Testis (tissue), 5 donors: ENCODE measurements at places on chromosomes 2 and 18. TPM values are rescaled to one million over a fixed set of nuclear protein-coding genes. Genes with fewer than 3 reads are reported as not detected.

Gene CHRND
- polyA plus RNA-seq, result 0.63 TPM

DNA sequence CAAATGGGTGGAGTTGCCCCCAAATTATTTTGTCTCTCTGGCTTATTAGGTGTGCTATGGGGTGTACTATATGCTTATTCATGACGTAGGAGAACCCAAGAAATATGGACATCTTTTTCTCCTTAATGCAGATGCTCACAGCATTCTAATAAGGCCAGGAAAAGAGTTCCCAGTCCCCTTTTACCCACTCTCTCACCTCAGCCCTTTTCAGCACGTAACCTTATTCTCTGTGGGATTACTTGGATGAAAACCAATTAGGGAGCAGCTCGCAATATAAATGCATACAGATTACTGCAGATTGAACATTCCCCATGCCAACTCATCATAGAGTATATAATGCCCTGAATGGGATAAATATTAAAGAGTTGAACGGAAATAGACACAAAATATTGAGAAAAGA is 891.2 kb upstream of the POU3F3 start:
- no peaks in the 10 kb centered on the region for H3K4me1 ChIP-seq
- no peak overlapping the region for H3K27ac ChIP-seq
- no peaks in the 10 kb centered on the region for H3K36me3 ChIP-seq
- DNase-seq, result no peak

DNA sequence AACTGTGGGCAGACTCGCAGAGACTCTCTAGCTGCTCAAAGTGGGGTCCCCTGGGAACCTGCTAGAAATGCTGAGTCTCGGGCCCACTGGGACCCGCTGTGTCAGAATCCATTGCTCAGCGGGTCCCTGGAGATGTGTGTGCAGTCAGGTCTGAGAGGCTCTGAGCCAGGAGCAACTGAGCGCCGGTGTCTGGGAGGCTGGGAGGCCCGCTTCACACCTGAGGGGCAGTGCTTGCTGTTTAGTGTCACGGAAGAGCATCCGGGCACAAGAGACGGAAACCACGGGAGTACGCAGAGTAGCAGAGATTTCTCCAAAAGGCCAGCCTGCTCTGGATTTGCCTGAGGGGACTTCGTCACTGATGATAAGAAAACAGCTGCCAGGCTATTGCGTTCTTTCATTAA is 70.1 kb downstream of the EDAR start:
- H3K36me3 ChIP-seq, result no peaks in the 10 kb centered on the region
- peaks cover 7% of the 10 kb centered on the region for H3K4me1 ChIP-seq
- no peak for DNase-seq
- H3K27ac ChIP-seq, result no peak overlapping the region
- H3K27me3 ChIP-seq, result no peaks in the 10 kb centered on the region

Gene MGAT4A
- polyA plus RNA-seq, result 12.1 TPM

Gene RTKN
- 8.8 TPM for polyA plus RNA-seq

- no peaks in the 10 kb centered on the region for H3K4me1 ChIP-seq
- no peak overlapping the region for H3K4me3 ChIP-seq
- DNase-seq, result no peak
Measured at GRCh38 chr2:19529677-19530076, 171.3 kb upstream of the OSR1 start.

GRCh38 chr2:85989288-85989865 is 100.6 kb upstream of the ST3GAL5 start:
- H3K27ac ChIP-seq, result no peak overlapping the region
- H3K36me3 ChIP-seq, result no peaks in the 10 kb centered on the region
- no peaks in the 10 kb centered on the region for H3K27me3 ChIP-seq
- no peak for DNase-seq
- peaks cover 13% of the 10 kb centered on the region for H3K4me1 ChIP-seq

DNA sequence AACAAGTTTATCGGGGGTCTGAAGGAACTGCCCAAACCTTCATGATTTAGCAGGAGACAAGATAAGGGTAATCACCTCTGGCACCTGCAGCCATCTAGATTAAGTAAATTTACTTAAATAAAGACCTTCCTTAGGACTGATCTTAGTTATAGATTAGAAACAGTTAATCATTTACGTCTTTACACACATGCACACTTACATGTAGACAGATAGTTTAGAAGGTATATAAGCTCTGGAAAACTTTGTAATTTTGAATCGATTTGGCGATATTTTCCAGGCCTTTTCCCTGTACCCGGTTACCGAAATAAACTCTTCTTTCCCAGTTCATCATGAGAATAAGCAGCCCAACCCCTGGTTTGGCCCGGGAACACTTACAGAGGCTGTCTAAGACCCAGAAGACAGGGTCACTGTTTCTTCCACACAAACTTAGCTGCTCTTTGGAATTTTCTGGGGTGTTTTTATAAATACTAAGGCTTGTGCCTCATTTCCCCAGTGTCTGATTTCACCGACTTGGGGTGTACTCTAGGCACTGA is 560 bp upstream of the SKA1 start:
- H3K36me3 ChIP-seq, result no peaks in the 10 kb centered on the region
- DNase-seq, result no peak
- H3K27ac ChIP-seq, result peak overlapping the region; percentile 66
- peak overlapping the region; percentile 59 for H3K4me3 ChIP-seq

DNA sequence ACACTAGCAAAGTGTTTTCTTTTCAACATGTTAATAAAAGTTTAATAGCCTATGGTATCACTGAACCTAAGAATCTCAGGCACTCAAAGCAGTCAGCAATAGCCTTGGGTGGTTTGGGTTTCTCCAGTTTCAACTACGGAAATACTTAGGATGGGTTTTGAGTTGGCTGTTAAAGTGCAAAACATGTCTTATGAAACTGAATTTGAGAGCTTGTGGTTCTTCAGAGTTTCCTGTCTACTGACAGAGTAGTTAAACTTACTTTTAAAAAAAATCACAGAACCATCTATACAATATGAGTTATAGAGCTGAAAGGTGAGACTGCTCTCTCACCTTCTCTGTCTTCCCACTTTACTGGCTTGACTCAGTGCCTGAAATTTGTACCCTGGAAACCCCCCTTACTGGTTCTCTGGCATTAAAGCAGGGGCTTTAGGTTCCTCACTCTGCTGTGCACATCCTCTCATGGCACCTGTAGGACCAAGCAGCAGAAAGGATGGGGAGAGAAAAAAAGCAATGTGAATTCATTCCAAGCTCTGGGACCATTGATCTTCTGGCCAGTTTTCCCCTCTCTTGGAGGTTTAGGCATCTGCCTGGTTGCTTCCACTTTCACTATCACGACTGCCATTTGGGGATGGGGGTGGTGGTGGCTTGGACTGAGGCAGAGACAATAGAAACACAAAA is 18.1 kb downstream of the CCDC141 start:
- no peaks in the 10 kb centered on the region for H3K4me1 ChIP-seq
- H3K27ac ChIP-seq, result no peak overlapping the region
- no peak for DNase-seq
- no peak overlapping the region for H3K4me3 ChIP-seq

Gene SAG
- 25.6 TPM for polyA plus RNA-seq

DNA sequence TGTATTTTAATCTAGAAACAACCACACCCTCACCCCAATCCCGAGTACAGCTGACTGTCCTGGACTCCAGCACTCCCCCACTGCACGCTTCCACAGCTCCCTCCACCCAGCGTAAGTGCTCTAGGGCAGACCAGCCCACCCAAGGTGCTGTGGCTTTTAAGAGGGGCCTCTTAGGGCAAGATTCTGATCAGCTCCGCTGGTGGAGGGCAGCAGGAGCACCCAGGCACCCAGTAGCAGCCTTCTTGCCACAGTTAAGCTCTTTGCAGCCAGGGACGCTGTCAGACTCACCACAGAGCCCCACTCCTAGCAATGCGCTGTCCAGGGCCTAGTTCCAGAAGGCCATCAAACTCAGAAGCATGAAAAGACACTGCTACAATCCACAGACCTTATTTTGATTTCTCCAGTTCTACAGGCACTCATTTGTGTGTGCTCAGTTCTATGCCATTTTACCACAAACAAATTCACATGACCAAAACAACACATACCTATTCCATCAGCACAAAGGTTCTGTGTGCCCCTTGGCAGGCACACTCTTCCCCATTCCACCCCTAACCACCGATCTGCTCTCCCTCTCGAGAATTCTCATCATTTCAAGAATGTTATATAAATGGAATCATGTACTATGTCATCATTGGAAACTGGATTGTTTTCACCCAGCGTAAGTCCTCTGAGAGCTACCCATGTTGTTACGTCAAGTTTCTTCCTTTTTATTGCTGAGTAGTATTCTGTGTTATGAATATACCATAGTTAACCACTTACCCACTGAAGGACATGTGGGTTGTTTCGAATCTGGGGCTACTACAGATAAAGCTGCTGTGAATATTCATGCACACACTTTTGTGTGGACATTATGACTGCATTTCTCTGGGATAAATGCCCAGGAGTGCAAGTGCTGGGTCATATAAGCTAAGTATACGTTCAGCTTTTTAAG is 40.4 kb downstream of the PTPN2 start:
- H3K36me3 ChIP-seq, result no peaks in the 10 kb centered on the region
- H3K27ac ChIP-seq, result no peak overlapping the region
- H3K4me1 ChIP-seq, result no peaks in the 10 kb centered on the region

DNA sequence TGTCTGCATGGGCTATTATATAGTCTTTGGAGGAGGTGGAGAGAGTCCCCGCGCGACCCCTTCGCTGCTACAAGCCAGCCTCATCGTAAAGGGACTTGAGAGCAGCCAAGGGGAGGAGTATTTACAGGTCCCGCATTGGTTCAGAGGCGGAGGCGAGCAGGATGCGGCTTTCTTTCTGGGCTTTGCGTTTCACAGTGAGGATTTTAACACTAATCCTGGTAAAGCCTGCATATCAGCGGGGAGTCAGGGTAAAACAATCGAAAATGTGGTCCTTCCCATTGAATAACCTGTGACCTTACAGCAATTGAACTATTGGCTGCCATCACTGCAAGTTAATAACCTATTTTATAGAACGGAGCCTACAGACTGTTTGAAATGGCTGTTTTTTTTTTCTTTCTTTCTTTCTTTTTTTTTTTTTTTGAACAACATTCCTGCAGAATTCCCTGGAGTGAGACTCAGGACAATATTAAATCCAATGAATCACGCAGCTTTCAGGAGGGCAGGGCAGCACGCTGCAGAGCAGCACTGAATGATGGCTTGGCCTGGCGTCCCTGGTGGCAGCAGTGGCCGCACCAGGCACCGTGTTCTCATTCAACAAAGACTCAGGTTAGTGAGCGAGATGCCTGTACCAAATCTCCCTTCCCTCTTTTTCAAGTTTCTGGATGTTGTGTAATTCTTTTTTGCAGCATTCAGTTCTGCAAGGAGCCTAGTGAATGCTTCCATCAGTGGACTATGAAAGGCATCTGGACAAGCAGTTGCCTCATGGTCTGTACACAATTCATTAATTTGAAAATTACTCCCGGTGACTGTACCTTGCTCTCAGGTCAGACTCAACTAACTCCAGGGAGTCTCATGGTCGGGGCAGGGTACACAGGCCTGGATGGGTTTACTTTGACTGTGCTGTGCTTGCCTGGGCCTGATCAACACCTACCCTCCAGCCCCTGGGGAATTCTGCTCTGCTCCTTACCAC is 19.8 kb downstream of the SMIM21 start:
- peaks cover 7% of the 10 kb centered on the region for H3K4me1 ChIP-seq
- peak overlapping the region; percentile 31 for H3K4me3 ChIP-seq
- H3K27ac ChIP-seq, result no peak overlapping the region
- no peaks in the 10 kb centered on the region for H3K36me3 ChIP-seq
- H3K27me3 ChIP-seq, result no peaks in the 10 kb centered on the region

GRCh38 chr2:20544153-20544747 is 97.4 kb downstream of the RHOB start:
- no peak overlapping the region for H3K27ac ChIP-seq
- H3K27me3 ChIP-seq, result no peaks in the 10 kb centered on the region
- no peak overlapping the region for H3K4me3 ChIP-seq
- no peaks in the 10 kb centered on the region for H3K36me3 ChIP-seq

DNA sequence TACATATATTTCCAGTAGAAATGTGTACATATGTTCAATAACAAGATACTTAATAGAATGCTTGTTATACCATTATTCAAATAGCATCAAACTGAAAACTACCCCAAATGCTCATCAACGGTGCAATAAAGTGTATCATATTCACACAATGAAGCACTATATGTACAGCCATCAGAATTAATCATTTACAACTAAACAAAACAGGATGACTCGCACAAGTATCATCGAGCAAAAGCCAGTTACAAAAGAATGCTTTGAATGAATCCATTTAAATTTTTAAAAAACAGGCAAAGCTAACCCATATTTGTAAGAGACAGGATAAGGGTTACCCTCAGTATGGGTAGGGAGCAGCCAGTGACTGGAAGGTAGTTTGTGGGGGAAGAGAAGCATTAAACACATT is 132.8 kb upstream of the PDE1A start:
- no peaks in the 10 kb centered on the region for H3K27me3 ChIP-seq
- H3K4me3 ChIP-seq, result no peak overlapping the region
- no peak for DNase-seq

- no peak for DNase-seq
- H3K27me3 ChIP-seq, result no peaks in the 10 kb centered on the region
- H3K27ac ChIP-seq, result no peak overlapping the region
- H3K4me1 ChIP-seq, result no peaks in the 10 kb centered on the region
- H3K36me3 ChIP-seq, result no peaks in the 10 kb centered on the region
Measured at GRCh38 chr2:75698918-75699317, 11.8 kb downstream of the GCFC2 start.

GRCh38 chr18:49924293-49924983 is 111.1 kb upstream of the ACAA2 start:
- no peak for DNase-seq
- H3K4me1 ChIP-seq, result no peaks in the 10 kb centered on the region
- H3K36me3 ChIP-seq, result no peaks in the 10 kb centered on the region
- no peaks in the 10 kb centered on the region for H3K27me3 ChIP-seq
- no peak overlapping the region for H3K27ac ChIP-seq
- no peak overlapping the region for H3K4me3 ChIP-seq

DNA sequence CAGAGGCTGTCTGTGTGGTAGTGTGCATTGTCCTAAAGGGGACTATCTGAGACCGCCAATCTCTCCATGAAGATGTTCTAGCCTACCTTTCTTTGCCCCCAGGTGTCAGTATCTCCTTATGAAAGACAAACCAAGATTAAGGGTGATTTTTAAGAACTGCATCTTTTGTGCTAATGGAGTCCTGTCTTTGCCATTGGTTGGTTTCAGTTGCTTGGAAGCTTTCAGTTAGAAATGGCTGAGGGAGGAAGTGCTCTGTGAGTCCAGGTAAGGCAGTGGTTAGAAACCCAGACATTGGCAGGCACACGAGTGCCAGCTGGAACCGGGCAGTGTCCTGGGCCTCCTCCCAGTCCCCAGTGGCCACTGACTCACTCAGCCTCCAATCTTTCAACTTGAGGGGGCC is 111.3 kb downstream of the DOCK10 start:
- H3K36me3 ChIP-seq, result no peaks in the 10 kb centered on the region
- H3K4me3 ChIP-seq, result no peak overlapping the region
- H3K27me3 ChIP-seq, result no peaks in the 10 kb centered on the region
- peaks cover 5% of the 10 kb centered on the region for H3K4me1 ChIP-seq
- no peak for DNase-seq

Gene CRYGD
- polyA plus RNA-seq, result 2.5 TPM

Gene CPO
- polyA plus RNA-seq, result 0.90 TPM

Gene DOCK10
- 2.9 TPM for polyA plus RNA-seq

Gene EMILIN2
- polyA plus RNA-seq, result 21.4 TPM

- no peaks in the 10 kb centered on the region for H3K36me3 ChIP-seq
- no peak overlapping the region for H3K27ac ChIP-seq
- peaks cover 7% of the 10 kb centered on the region for H3K4me1 ChIP-seq
- DNase-seq, result no peak
- no peak overlapping the region for H3K4me3 ChIP-seq
Measured at GRCh38 chr2:160664603-160665140, 171.1 kb upstream of the RBMS1 start.
